Activated CD4-positive, alpha-beta T cell treated with anti-CD3 and anti-CD28 coated beads for 1 hour (primary cell): ENCODE measurements at places on chromosomes 12 and 14.

GRCh38 chr12:10802587-10802986, at the start of gene TAS2R7:
TSS of gene TAS2R7 (minus strand) at chr12:10802627. CDS start at chr12:10802570, 57 bp downstream.
- no peak for DNase-seq

DNA sequence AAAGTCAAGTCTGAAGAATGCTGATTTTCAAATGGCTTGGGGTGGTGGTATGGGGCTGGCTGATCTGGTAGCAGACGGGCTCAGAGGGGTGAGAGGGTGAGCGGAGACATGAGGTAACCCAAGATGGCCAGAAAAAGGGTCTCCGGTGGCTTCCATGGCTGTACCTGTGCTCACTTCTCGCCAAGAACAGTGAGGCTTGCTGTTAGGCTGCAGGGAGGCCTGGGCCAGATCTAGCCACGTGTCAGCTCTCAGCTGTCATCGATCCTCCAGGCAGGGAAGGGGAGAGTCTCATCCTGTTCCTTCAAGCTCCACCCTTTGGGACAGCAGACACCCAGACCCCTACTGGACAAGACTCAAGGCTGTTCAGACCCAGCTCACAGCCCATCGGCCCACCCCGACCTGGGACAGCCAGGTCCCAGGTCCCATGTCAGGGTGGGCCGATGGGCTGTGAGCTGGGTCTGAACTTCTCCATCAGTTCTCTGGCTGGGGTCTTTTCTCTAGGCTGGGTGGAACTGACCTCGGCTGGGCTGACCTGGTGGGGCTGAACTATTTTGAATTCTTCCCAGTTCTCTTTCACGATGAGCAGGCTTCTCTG, 9.0 kb downstream of the LRTM2 start:
- DNase-seq, result no peak

DNA sequence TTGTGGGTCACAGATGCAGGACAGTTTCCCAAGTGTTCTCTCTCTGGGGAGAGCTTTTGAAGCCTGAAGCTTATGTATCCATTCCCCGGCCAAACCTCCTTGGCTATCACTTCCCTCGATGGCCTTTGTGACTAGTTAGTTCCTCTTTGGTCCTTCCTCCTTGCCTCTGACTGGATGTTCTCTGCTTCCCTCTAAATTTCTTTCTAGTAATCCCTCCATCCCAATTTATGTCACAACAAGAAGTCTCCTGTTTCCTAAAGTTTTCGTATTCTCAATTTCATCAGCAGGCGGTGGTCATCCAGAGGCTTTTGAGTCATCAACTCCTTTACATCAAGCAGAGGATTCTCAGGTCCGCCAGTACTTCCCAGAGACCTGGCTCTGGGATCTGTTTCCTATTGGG, 27.5 kb downstream of the A2ML1 start:
- DNase-seq, result no peak

DNA sequence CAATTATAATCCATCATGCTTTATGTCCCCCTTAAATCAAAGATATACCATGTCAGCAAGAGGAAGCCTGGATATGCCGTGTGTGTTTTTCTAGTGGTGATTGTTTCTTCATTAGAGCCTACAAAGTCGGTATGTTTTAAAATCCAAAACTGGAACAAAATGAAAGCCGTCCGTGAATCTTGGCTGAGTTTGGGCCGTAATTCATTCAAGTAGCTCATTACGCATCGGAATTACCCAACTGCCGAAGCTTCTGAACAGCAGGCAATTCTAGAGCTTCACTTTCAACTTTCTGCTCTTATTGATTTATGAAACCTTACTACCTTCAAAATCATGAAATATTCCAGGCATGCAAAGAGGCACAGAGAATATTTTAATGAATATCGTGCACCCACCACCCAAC, 224.7 kb downstream of the AACS start:
- DNase-seq, result no peak

DNA sequence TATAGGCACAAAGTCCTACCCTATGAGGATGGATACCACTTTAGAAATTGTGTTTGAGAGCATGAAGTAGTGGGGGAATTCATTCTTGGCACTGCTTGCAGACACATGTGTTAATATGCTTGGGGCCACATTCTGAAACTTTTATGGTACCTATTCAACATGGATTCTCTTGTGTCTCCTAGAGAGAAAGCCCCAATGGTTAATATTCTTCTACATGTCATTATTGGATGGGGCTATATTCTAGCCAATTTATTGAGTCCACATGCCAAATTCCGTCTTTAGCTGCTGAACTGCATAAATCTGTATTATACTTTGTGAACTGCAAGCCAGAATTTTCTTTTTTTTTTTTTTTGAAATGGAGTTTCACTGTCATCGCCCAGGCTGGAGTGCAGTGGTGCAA, 140.0 kb downstream of the KICS2 start:
- DNase-seq, result no peak

DNA sequence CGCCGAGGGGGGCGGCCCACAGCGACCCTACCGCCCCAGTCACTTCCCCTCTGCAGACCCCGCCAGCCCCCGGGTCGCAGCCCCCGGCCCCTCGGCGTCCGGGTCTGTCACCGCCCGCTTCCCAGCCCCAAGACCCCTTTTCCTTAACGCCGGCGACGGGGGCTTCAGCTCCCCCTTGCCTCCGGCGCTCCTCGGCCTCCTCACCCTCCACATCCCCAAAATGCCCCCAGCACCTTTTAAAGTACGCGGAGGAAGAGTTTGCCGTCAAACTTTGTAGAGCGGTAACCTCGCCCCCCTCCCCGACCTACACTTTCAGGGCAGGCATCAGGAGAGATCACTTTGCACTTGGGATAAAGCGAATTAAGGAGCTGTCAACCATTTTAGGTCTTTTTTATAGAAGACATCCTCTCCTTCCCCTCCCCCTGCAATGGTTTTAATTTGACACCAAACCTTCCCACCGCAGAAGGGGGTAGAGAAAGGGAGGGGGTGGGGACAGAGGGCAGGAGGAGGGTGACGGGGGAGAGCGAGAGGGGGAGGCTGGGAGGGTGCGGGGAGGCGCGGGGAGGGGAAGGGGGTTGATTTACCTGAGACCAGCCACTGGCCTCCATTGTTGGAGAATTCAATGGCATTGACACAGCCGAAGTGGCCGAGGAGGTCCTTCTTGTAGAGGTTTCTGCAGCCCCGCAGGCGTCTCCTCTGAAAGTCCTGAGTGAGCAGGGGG, 578 bp downstream of the DCAF5 start:
- no peak for DNase-seq

GRCh38 chr14:100421756-100422470, 98.8 kb downstream of the SLC25A47 start:
- DNase-seq, result no peak

DNA sequence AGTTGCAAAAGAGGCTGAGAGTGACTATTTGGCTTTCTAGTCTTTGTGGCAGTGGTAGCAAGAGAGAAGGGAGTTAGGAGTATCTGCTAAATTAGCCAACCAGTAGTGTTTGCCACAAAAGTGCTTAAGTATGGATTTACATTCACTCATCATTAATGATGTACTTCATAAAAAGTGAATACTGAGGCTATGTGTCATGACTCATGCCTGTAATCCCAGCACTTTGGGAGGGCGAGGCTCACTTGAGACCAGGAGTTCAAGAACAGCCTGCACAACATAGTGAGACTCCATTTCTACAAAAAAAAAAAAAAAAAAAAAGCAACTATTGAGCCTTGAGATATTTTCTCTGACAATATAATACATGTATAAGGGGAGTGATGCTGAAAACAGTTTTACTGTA, 36.8 kb downstream of the CCDC177 start:
- DNase-seq, result no peak

DNA sequence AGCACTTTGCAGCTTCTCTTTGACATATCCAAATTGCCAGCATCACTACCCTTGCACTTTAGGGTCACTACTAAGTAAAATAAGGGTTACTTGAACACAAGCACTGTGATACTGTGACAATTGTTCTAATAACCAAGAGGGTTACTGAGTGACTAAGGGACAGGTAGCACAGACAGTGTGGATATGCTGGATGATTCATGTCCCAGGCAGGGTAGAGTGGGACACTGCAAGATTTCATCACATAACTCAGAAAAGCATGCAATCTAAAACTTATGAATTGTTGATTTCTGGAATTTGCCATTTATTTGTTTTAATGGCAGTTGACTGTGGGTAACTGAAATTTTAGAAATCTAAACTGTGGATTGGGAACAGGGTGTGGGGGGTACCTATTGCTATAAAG, 218.8 kb downstream of the KITLG start:
- DNase-seq, result no peak

- DNase-seq, result no peak
These were observed 130.0 kb upstream of the NPAS3 start for GRCh38 chr14:32808644-32809043.

- no peak for DNase-seq
These were observed 62.0 kb downstream of the CAND1 start for GRCh38 chr12:67331123-67331522.
